CD4-positive, alpha-beta T cell treated with Interleukin-21 for 1 hour (primary cell): ENCODE measurements at places on chromosomes 5 and 9.
A peak's percentile ranks its signal among the peaks of the same experiment; 100 is the strongest.

DNA sequence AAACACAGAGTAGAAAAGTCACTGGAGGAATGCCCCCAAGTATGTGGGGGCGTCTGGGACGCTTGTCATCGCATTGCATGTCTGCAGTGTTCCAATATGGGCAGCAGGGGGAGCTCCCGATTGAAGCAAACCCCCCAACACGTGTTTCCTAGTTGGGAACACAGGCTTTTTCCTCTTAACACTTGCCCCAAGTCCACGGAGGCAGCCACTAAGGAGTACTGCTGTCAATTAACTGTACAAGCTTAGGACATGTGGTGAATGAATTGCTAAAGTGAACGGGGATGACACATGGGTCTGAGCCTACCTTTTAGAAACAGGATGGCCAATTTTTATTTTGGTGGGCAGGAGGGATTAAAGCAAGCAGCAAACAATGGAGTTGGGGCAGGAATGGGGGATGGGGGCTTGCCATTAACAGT, 2.2 kb downstream of the GABRB2 start:
- no peak for DNase-seq

GRCh38 chr5:40904994-40905306, 4.3 kb upstream of the C7 start:
- no peak for DNase-seq

- DNase-seq = no peak
These were observed 80.9 kb downstream of the PRR16 start for GRCh38 chr5:120545007-120545406.

DNA sequence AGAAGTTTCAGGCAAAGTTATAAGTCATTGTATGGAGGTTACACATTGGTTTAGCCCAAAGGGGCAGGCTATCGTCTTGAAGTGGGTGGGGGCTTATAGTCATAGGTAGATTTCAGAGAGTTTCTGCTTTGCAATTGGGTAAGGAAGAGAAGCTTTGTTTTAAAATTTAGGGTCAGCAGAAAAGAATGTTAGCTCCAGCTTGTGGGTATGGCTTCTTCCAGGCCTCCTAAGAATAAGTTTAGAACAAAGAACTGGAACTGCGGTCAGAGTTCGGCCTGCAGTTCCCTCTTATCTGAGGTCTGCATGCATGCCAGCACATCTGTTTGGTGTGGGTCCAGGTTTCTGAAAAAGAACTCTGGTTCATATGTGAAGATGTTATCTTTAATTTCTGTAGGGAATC, 96.1 kb downstream of the CYFIP2 start:
- DNase-seq = no peak

DNA sequence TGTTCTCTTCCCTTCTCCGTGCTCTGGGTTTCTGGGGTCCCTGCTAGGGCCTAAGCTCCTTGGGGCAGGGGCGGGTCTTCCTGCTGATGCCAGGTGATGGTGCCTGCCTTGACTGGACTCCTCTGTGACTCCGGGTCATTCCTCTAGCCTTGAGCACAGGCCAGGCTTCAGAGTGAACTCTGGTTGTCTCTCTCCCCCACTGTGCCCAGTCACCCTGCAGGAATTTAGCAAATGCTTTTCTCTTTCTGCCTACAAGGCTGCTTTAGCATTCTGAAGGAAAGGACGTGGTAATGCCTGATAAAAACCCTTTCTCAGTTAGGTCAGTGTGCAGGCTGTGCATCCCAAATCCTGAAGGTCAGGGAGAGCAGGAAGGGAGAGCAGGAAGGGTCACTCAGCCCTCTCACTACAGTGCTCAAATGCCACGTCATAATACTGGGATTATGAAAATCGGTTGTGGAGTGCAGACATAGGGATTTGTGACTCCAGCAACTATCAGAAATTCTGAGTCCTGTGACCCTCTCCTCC, 2.7 kb downstream of the CXCL14 start:
- DNase-seq = no peak

DNA sequence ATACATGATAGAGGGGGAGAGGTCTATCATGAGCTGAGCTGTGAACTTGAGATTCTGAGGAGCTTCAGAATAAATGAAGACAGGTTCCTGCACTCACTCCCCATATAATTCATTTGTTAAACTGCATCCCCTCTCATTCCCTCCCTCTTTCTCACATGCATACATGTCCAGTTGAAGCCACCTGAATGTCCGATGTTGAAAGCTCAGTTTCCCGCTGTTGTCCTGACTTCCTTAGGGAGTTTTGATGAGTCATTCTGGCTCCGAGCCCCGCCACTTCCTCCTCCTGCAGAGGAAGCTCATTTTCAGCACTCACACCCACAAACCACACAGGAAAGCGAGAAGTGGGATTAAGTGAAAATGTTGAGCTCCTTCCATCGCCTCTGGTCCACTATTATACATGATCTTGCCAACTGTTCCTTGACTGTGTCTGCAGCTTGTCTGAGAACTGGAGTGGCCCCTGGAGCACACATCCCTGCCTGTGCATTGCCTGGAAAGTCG, 121.2 kb downstream of the CEMIP2 start:
- DNase-seq = peak; percentile 42

- peak; percentile 87 for DNase-seq
These were observed 58.0 kb downstream of the SLC22A5 start for GRCh38 chr5:132427281-132428146.

- no peak for DNase-seq
These were observed 10.6 kb upstream of the NR3C1 start for GRCh38 chr5:143413958-143414669.

- DNase-seq = no peak
These were observed 78.0 kb downstream of the LPAR1 start for GRCh38 chr9:110960288-110960687.

- DNase-seq = no peak
These were observed 17.2 kb upstream of the PDCD1LG2 start for GRCh38 chr9:5492965-5493678.

GRCh38 chr5:173643964-173644363, 27.5 kb upstream of the BOD1 start:
- DNase-seq = no peak

DNA sequence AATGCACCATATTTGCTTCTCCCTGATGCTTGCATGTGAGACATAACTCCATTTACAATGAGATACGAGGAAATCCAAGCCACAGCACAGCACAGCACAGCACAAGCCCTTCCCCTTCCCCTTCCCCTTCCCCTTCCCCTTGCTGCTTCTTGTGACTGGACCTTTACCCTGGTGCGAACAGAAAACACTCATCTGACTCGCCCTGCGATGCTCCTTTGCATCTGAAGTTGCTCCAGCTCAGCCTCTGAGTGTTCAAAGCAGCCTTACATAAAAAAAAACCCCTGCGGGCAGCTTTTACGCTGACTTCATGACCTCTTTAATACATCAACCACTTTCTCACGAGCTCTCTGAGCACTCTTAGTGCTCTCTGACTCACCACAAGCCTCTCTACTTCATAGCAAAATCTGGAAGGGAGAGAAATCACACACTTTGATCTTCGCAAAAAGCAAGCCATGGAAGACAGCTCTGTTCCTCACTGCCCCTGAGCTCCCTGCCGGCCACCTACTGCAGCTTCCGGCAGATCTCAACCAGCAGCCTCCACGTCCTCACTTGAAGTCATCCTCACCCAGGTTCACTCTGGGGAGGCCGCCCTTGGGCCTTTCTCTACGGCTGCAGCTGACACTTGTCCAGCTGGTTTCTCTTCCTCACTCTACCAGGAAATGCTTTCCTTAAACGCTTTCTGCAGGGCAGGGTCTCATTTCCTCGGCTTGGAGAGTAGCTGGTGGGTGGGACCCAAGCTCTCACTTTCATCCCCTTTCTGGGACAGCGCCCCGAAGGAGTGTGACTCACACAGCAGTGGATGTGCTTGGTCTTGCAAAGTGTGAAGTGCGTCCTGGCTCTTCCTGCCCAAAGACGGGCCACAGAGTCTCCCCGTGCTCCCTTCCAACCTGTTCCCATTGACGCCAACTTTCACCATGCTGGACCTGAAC, 5.3 kb downstream of the SLC34A1 start:
- peak; percentile 76 for DNase-seq

- DNase-seq = no peak
These were observed 58.9 kb downstream of the GNA14 start for GRCh38 chr9:77589046-77589795.

DNA sequence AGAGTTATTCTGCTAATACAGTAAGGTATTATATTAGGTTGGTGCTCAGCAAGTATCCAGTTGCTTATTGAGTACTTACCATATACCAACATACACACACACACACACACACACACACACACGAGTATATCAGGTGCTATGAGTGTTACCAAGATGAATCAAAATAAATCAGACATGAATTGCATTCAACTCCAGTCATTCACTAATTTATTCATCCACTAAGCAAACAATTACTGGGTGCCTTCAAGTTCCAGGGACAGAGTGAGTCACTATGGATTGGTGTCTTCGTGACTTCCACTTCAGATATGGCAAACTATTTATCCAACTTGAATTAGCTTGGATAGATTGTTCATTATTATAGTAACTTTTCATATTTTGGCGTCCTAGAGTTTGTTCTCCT, 140.7 kb upstream of the SLC44A1 start:
- no peak for DNase-seq

- DNase-seq = no peak
These were observed 3.1 kb downstream of the LCN2 start for GRCh38 chr9:128152133-128153059.

DNA sequence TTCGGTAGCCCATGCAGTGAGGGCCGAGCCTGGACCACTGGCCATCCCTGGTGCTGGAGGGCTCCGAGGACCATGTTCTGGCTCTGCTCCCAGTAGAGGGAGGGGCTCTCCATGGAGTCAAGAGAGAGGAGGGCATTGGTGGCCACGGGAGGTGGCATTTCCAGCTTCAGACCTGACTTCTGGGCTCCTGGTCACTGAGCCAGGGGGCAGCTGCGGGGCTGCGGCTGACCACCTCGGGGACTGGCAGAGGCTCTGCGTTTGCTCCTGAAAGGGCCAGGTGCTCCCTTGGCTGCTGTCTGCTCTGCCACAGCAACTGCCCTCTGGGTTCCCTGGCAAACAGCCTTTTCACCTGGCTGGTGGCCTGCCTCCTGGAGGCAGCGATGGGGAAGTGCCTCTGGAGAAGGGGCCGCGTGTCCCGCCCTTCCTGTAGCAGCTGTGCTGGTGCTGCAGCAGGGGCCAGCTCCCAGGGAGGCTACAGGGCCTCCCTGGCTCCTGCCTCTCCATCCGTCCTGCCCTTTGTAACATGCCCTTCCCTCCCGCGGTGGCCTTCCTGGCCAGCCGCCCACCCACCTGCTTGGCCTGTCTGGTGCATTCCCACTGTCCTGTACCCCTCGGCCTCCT, 144.6 kb downstream of the CACNA1B start:
- DNase-seq = no peak

DNA sequence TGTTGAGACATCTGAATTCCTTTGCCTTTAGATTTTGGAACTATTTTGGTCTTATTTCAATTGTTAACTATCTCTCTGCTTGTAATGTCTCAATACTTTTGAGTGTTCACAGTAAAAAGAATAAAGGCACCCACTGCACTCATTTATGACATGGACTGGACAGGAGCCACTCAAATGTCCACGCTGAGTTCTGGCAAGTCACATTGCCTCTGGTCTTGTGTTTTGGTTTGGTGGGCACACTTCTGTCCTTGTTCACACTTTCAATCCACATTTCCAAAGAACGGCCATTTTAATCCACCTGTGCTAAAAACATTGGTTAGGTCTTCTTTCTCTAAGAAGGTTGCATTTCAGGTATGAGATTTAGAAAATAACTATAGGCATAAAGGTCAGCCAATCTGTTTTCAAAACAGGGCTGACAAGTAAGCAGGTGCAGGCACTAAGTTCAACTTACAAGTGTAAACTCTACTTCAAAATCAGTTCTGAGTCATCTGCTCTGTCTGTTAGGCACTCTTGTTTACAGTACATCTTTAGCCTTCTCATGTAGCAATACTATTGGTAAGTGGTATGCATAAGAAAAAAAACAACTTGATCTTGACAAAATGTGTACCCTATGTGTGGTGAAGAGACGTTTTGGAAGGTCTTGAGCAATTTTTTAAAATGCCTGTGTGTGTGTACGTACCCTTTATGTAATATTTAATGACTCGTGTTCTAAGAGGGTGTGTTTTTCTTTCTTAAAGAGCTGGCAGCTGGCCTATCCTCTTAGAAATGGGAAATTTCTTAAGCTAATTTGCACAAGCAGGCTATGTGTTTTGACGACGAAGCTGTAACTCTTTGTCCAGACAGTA, 31.5 kb upstream of the ZFAND5 start:
- peak; percentile 3 for DNase-seq

GRCh38 chr5:117624201-117624600, 1049.6 kb upstream of the SEMA6A start:
- DNase-seq = no peak

DNA sequence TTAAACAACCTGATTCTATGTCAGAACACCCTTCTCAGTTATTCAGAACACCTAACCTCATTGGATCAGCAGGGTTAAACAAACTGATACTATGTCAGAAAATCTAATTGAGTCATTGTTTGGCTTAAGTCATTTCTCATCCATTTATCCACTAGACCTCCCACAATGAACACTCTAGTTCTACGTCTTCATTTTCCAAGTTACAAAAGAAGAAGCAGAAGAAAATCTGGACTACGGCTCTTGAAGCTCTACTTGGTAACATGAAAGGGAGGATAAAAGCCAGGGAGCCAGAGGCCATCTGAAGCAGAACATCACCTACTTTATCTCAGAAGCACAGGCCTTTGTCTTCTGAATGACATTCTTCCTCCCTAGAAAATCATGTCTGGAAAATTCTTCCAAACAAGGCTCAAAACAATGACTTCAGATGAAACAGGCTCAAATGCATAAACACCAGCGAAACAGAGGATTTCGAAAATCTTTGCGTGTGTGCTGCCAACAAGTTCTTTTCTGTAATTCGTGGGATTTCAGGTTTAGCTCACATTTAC, 35.4 kb upstream of the TGFBI start:
- no peak for DNase-seq

DNA sequence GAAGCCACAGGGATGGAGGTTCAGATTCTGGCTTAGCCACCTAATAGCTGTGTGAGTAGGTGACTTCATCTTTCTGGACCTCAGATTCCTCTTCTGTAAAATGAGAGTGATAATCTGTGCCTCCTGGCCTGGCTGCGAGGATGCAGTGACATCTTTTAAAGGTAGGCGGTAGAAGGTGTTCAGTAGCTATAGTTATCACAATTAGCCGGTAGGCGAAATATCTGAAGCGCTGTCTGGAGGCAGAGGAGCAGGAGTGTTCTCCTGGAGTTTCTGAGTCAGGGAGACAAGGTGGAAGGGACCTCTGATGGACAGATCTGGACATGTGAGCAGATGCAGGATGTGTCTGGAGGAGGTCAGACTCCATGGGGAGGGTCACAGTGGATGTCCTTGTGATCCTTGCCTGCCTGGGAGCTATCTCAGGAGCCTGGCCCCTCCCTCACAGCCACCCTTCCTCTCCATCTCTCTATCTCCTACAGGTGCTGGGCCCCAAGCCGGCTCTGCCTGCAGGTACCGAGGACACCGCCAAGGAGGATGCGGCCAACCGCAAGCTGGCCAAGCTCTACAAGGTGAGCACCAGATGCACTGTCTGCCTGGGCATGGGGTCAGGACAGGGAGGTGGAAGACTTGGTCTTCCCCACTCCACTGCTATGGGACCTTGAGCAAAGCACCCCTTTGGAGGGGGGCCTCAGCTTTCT, 45.6 kb downstream of the GSN start:
- DNase-seq = no peak

- no peak for DNase-seq
These were observed 34.6 kb upstream of the NEK6 start for GRCh38 chr9:124222918-124223720.
